ENCODE measurements at places on chromosomes 6 and 20.

GRCh38 chr6:125008957-125009356 is 46.7 kb downstream of the RNF217 start:
- no peak for DNase-seq

GRCh38 chr6:83071707-83072106 is 4.2 kb downstream of the DOP1A start:
- no peak for DNase-seq

- no peak for DNase-seq
These were observed 116.0 kb downstream of the SYCP2 start for GRCh38 chr20:59817406-59817805.

DNA sequence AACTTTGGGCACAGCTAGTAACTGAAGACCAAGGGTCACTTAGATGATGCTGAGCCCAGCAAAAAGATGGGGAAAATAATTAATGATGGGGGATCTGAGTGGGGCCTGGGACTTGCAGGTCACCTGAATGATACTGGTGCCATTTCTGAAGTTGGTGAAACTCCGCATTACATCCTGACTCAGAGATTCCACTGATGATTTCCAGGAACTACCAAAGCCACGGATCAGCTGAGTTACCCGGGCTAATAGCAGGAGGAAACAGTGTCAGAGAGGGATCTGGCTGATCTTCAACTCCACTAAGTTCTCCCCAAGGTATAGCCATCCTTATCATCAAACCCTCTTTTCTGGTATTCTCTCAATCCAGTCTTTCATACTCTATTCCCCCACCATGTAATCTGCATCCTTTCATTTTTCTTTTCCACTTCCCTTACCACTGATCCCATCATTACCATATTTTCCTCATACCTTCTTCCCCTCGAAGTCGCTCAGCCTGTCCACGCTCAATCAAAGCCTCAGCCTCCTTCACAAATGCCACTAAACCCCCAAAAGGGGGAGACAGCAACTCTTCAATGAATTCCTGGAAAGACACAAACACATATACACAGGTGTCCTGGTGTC is 20.2 kb downstream of the VPS52 start:
- DNase-seq = no peak

GRCh38 chr6:20790032-20790791 is 256.0 kb downstream of the CDKAL1 start:
- DNase-seq = no peak

- DNase-seq = no peak
These were observed 1.1 kb upstream of the SLC32A1 start for GRCh38 chr20:38723017-38723847.

GRCh38 chr6:163296835-163297519 is 117.5 kb upstream of the QKI start:
- no peak for DNase-seq

GRCh38 chr6:84016029-84016428 is 17.5 kb upstream of the MRAP2 start:
- DNase-seq = no peak

GRCh38 chr20:18571578-18571977 is 4.3 kb downstream of the SMIM26 start:
- DNase-seq = no peak

- no peak for DNase-seq
These were observed 37.9 kb downstream of the SIM1 start for GRCh38 chr6:100426744-100427338.

DNA sequence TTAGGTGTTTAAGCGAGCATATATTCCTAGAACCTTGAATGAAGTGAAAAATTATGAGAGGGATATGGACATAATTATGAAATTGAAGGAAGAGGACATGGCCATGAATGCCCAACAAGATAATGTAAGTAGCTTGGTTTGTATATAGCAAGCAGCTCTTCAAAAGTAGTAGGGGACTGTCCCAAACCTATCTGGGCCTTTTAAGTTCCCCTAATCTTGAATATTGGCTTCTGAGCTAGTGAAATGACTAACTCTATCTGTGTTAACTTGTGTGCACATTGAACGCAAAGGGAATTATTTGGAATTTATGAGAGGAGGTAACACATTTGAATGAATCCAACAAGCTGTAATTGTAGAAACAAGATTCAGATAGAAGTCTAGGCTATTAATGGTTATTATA is 21.7 kb downstream of the RIOK1 start:
- no peak for DNase-seq

GRCh38 chr6:151297886-151298285 is 58.1 kb downstream of the AKAP12 start:
- no peak for DNase-seq

DNA sequence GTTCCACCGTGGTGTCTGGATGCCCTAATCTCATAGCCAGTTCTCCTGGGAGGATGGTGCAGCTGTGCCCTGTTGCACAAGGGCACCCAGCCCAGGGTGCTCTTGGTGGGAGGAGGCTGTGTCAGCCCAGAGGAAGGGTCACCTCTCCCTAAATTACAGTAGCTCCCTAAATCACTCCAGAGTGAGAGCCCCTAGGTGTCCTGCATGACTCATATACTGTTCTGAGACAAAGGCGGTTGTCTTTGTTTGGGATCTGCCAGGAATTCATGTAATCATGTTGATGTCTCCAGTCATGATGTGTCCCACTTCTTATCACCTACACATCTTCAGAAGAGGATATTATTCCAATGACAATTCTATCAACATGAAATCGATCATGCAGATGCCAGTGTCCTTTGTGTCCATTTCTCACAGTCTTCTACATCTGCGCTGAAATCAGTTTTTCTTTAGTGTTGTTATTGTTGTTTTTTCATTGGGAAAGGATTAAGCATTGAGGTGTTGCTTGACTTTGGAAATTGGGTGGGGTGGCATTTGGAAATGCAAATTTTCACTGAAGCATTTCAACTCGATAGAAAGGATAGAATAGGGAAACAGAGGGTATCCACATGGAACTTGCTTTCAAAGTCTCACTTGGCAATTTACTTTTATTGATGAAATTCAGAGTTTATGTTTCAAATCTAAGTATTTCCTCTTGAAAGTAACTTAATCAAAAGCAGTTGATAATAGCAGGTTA is 19.5 kb downstream of the PERP start:
- DNase-seq = no peak

DNA sequence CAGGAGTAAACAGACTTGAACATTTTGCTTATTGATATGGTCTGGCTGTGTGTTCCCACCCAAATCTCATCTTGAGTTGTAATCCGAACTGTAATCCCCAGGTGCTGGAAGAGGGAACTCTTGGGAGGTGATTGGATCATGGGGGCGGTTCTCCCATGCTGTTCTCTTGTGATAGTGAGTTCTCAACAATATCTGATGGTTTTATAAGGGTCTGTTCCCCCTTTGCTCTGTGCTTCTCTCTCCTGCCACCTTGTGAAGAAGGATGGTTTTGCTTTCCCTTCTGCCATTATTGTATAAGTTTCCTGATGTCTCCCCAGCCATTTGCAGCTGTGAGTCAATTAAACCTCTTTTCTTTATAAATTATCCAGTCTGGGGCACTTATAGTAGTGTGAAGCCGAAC is 40.0 kb downstream of the MYLIP start:
- DNase-seq = no peak

GRCh38 chr6:6696867-6697531 is 108.5 kb downstream of the LY86 start:
- DNase-seq = no peak

DNA sequence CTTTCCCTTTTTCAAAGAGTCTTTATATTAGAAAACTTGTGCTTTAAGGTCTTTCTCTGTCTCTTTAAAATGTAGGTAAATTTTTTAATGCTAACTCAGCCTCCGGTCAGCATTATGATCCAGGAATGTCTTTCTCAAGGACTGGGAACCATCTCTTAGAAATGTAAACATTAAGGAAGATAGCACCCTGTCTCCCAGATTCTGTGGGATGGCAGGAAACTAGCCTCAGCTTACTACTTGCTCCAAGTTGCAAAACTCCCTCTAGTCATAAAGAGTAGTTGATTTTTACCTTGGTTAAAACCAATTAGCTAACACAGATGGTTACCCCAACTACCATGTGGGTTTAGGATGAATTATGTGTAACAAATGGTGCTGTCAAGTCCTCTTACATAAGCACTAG is 4.7 kb upstream of the TAAR1 start:
- DNase-seq = no peak

- DNase-seq = no peak
These were observed 95.6 kb downstream of the UST start for GRCh38 chr6:148842296-148843019.

- DNase-seq = peak; percentile 21
These were observed 142.9 kb downstream of the WDR27 start for GRCh38 chr6:169558774-169559441.

DNA sequence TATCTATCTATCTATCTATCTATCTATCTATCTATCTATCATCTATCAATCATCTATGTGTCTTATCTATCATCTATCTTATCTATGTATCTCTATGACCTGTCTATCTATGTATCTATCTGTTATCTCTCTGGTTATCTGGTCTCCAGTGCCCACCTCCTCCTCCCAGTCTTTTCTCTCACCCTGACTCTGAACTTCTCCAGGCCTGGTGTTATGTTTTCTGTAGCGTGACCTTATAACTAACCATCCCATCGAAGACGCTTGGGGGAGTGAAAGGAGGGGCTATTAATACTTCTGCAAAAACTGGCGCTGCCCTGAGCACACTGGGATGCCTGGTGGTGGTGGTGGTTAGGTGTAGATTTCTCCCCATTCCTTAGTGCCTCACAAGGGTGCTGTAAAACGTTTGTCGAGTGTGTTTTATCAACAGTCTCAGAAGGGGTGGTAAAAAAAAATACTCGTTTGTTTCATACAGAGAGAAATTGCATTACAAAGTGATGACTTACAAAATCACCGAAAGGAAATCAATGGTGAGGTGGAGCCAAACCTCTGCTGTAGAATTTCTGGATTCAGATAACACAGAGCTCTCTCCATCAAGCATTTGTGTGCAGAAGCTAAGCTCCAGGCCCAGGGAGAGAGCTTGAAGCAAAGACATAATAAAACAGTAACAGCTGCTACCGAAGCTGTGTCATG is 156.2 kb downstream of the BCAS1 start:
- DNase-seq = peak; percentile 65

GRCh38 chr6:138537106-138537505 is 37.8 kb upstream of the NHSL1 start:
- no peak for DNase-seq

DNA sequence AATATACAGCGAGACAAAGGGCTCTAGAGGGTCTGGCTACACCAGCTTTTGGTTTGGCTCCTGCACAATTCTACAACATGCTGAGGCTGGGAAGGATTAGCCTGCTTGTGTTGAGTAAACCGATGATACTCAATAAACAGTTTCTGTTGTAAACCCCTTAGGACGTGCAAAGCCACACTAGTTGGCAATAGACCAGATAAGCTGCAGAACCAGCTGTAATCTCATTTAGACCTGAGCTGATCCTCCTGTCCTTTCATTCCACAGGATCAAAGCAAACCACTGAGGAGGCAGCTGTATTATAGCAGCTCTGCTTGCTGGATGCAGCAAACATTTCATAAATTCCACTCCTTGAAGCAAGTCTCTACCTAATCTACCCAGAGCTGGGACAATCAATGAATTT is 79.7 kb downstream of the MMS22L start:
- no peak for DNase-seq

GRCh38 chr6:90157441-90157840 is 139.2 kb downstream of the BACH2 start:
- no peak for DNase-seq

GRCh38 chr20:18822832-18823231 is 9.2 kb downstream of the SCP2D1 start:
- DNase-seq = no peak

- DNase-seq = no peak
These were observed 83.5 kb downstream of the ASXL1 start for GRCh38 chr20:32441638-32442037.

- DNase-seq = no peak
These were observed 42.7 kb downstream of the SOD2 start for GRCh38 chr6:159650314-159650713.

DNA sequence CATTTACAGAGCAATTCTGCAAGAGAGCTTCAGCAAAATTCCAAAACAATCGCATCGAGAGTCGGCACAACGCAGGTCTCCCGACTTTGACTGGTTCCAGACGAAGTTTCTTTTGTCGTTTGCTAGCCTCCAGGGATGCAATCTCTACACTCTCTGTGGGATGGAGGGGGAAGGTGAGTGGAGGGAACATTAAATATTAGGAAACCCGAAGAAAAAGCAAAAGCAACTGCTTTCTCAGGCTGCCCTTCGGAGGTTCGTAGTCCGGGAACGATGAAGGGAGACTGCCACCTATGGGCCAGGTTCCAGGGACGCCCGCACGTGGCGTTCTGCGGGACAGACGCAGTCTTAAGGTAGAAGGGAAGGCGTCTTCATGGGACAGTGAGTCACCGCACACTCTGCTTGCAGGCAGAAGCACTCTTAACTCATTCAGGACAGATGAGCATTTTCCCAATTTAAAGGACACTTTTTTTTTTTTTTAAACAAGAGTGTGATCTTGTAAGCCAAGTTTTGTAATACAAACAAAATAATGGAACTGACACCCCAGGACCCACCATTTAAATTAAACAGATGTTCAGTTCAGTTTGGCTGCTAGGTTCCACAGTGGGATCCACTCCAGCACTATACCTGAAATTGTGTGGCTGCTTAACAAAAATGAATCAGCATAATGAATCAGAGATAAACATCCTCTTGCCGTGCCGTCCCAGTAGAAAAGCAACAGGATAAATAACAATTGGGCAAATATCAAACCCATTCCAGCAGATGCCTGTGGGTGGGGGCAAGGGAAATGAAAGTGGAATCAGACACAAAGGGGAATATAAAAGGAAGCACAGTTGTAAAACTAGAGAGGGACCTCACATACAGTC is 65.8 kb upstream of the ARMC2 start:
- peak; percentile 46 for DNase-seq

GRCh38 chr20:45949542-45950329 is 15.3 kb downstream of the PCIF1 start:
- DNase-seq = no peak

GRCh38 chr20:23459461-23460150 is 6.9 kb upstream of the CST11 start:
- no peak for DNase-seq

DNA sequence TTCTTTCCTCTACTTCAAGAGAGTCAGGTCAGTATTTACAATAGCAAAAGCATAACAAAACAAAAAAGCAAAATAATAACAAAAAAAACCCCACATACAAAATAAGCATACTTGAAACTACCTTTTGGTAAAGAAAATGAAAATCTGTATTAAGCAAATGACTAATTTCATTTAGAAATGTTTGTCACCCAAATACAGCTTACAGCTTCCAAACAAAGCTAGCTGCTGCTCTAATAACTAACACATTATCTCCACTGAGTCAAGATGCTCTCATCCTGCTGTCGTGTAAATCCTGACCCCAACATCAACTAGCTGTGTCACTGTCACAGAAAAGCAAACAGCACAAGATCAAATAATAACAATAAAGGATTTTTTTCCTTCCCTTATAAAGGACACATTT is 21.7 kb downstream of the MAP7 start:
- DNase-seq = no peak

GRCh38 chr20:33667676-33668465 is 1.1 kb downstream of the ACTL10 start:
- no peak for DNase-seq
